ENCODE measurements at places on chromosomes 12 and 14. TPM values are rescaled to one million over a fixed set of nuclear protein-coding genes. Genes with fewer than 3 reads are reported as not detected.

DNA sequence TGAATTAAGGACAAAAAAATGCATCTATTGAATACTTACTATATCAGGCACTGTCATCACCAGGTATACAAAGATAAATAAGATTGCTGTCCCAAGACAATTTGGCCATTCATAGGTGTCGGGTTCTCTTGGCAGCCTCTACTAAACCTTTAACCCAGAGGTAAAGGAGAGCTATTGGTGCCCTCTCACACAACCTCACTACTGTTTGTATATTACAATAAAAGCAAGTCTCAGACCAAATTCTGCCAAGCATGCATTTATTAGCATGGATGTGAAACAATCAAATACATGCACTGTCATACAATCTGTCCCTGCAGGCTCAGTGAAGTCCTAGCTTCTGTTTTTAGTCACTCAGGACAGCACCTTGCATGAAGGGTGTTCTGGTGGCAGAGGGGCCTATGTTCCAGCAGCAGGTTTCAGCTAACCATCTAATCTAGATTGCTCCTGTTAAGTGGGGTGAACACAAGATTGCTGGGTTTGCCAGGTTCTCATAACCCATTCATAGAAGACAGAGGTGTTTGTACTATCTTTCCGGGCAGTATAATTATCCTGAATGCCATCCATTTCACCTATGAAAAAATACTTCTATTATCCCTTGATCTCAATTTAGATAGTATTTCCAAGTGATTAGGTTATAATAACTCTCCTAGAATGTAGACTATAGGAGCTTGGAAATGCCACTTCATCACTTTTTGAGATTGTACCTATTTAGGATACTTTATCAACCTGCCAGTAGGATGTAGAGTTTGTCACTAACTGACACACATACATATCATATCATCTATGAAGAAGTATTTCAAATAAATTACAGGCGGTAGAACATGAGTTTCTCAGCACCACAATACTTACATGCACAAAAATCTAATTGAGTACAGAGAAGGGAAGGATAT, 254.0 kb upstream of the KRR1 start:
- no peak for DNase-seq

TPCN1 gene
- 21.4 TPM for total RNA-seq

- DNase-seq = no peak
Observed at GRCh38 chr12:66065641-66066136, 64.9 kb downstream of the LLPH start.

- DNase-seq = no peak
Observed at GRCh38 chr14:31837031-31837430, 240.1 kb upstream of the ARHGAP5 start.

DNA sequence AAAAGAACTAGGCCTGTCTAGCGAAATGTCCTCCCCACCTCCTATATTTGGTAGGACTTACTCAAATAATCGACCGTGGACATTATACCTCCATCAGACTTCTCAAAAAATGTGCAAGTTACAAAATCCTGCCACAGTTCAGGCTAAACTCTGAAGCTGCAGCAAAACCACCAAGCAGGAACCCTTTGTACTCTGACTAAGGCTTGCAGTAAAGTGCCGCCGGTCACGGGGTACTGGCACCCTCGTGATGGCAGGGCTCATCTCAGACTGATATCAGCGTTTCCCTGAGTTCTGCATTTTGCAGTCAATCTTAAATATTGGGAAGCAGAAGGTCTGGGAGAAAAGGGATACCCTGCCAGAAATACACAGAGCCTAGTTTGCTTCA, 17.1 kb downstream of the SLC11A2 start:
- DNase-seq = peak; percentile 84

OR11G2 gene
- total RNA-seq = not detected

All from LHCN-M2 (cell line).